Stimulated activated CD4-positive, alpha-beta T cell treated with anti-CD3 and anti-CD28 coated beads, TNF-alpha, amount 100 ng/mL, for 1 hour (primary cell): ENCODE measurements at places on chromosomes 1 and 21.

GRCh38 chr1:221200464-221200863 lies 321.2 kb downstream of the HLX start:
- no peak for DNase-seq

GRCh38 chr1:112540226-112540794 lies 31.5 kb downstream of the WNT2B start:
- no peak for DNase-seq

DNA sequence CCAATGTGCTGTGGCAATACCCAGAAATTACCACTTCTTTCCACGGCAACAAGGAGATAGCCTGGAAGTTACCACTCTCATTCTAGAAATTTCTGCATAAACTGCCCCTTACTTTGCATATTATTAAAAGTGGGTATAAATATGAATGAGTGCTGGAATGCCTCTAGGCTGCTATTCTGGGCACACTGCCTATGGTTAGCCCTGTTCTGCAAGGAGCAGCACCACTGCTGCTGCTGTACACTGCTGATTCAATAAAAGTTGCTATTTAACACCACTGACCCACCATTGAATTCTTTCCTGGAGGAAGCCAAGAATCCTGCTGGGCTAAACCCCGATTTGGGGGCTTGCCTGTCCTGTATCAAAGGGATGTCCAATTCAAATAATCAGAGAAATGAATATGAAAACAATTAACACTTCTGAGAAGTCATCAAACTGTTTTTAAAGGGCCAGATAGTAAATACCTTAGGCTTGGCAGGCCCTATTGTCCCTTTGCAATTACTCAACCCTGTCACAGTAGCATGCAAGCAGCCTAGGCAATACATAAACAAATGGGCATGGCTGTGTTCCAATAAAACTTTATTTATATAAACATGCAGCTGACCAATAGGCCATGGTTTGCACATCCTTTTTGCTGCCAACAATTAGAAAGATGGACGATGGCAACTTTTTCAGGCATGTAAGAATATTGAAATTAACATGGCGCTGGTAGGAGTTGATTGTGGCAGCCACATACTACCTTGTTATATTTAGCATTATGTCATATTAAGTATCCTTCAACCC lies 369.4 kb upstream of the B3GALT2 start:
- no peak for DNase-seq

DNA sequence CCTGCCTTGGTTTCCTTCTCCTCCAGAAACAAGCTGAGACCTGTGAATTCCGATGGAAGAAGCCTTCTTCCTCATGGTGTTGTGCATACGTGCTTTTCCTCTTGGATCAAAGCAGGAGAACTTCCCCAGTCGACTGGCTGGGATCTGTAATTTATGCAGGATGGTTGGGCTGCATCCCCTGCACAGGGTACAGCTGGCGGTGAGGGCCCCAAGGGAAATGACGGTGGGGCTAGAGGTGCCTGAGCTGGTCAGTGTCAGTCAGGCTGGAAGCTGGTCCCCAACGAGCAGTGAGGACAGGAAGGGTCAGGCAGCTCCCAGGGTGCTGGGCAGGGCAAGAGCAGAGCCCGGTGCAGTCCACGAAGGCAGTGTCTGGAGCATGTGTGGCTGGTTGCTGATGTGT lies 106.7 kb downstream of the CNIH3 start:
- DNase-seq: no peak

- DNase-seq: no peak
Measured at GRCh38 chr1:184437291-184437690, 50.5 kb downstream of the C1orf21 start.

GRCh38 chr1:16078925-16079656 lies 5.6 kb upstream of the FAM131C start:
- DNase-seq: peak; percentile 62

GRCh38 chr1:37595440-37596181 lies at the start of gene GNL2:
Gene GNL2, minus strand, starts transcription at chr1:37595937. Its CDS starts 115 bp downstream, at chr1:37595822.
- peak; percentile 88 for DNase-seq

- no peak for DNase-seq
Measured at GRCh38 chr1:204076891-204077290, 4.0 kb downstream of the SOX13 start.

DNA sequence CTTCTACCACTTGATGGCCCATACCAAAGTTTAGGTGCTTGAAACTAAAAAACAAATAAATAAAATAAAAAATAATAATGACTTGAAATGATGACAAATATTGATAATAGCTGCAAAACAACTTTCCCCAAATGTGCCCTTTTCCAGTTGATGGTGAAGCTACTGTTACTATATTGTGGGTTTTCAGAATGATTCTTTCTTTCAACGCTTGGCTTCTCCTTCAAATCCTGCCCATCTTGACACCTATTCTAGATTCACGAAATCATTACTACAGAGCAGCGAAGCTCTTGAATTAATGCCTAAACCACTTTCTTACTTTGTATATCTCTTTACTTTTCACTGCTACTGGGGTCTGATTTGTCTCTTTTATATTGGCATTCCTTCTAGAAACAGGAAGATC lies 9.2 kb upstream of the C1orf141 start:
- no peak for DNase-seq
